Stimulated activated naive B cell treated with anti-CD40 and anti-IgM and Interleukin-4, amounts not matched to agents 10 μg/mL and 1 μg/mL and 100 μg/mL, for 72 hours (primary cell): ENCODE measurements at places on chromosomes 4 and X.

DNA sequence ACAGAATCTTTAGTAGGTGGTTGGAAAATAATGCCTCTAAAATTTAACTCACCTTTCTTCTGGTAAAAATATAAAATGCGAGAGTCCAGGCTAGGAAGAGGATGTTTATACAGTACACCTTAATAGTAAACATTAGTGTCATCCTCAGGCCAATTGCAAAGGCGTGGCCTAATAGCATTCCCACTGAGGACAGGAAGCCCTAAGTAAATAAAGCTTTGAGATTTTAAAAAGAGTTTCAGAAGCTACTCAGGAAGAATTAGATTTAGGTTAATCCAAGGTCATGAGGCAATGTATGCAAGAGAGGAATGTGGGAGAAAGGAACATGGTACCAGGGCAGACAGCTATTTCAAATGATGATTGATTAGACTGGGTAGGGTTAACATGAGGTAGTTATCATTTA lies 49.5 kb downstream of the RPGR start:
- no peak for DNase-seq

DNA sequence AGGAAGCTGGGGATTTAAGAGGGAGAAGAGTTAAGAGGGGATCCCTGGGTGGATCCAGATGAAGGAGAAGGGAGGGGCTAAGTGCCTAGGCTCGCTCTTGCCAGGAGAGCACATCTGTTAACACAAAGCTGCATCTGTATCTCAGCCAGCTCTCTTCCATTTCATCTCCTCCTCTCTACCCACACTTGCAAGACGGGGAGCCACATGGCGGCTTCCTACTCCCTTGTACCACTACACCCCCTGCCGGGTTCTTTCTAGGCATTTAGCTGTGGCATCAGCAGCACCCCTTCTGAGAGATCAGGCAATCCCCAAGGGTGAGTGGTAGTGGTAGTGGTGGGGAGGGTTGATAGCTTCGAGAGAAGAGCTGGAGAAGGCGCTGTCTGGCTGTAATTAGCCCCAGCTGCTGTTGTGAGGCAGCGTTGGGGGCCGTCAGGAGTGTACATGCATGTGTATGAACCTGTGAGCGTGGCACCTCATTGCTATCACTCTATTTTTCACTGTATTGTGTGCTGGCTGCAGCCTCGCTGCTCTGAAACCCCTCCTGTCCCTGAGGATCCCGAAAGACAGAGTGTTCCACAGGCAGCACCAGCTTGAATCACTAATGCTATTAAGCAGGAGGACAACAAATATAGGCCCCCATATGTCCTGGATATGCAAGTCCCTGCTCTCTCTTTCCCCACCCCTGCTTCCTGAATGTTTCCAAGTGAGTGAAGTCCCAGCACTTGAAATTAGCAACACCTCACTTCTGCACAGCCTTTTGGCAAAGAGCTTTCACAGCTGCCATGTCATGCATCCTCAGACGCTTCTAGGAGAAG lies 73.7 kb downstream of the RTL9 start:
- DNase-seq, result no peak

DNA sequence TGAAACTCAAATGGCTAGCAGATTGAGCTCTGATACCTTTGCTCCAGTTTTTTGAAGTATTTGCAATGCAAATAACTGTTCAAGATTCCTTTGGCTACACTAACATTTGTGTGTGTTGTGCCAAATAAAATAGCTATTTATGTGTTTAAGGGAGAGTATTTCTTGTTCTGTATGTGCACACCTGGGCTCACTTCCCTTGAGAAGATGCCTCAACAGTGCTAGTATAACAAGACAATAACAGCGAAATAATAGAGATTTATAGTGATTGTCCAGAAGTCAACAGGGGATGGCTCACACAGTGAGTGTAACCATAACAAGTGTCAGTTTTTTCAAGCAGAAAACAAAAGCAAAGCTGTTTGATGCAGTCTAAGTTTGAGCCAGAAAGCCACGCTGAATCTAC lies 460.5 kb downstream of the CENPC start:
- DNase-seq, result no peak

DNA sequence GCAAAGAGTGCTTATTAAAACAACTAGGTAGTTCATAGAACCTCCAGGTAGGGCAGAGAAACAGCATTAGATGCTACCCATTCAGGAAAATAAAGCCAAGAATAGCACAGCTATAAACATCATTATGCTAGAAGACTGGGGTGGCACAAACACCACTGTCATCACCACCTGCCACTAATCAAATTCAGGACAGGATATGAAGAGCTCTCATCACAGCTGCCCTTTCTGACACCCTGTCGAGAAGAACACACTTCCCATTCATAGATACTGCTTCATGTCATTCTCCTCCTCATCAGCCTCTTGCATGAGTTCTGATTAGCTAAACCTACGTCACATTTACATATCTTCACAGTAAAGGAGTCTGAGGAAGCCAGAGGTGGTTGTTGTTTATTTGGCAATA lies 692.3 kb upstream of the HS3ST1 start:
- no peak for DNase-seq

DNA sequence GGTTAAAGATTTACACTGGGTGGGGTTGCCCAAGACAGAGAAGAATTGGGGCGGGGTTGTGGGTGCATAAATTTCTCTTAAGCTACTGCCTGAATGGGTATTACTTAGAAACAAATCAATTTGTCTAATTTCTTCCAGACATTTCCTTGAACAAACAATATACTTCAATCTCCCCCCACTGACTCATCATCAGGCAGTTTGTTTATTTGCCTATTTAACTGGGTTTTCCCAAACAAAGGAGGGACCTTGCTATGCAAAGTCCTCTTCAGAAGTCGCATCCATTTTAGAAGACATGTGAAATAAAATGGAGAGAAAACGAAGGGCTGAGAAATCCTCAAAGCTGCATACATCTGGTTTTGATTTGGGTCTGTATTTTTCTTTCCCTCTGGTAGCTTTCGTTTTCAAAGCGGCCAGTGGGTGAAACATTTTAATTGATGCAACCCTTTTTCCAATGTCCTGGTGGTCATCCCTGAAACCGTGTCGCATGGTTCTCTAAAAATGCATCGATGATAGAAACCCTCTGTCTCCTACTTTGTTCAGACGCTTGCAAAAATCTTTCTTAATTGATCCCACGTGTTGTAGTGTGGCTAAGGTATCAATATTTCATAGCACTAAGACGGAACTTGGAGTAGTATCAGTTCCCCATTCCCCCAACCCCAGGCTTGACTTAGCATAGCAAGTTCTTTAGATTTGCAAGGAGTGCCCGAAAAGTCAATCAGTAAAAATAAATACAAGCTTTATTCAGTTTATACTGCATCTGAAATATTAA lies 115.1 kb upstream of the MXRA5 start:
- no peak for DNase-seq

- DNase-seq, result no peak
Measured at GRCh38 chr4:24203926-24204325, 314.1 kb upstream of the PPARGC1A start.

GRCh38 chr4:26351685-26352084 lies 30.9 kb downstream of the RBPJ start:
- DNase-seq, result no peak

- no peak for DNase-seq
Measured at GRCh38 chrX:120718969-120719368, 89.1 kb upstream of the C1GALT1C1 start.

DNA sequence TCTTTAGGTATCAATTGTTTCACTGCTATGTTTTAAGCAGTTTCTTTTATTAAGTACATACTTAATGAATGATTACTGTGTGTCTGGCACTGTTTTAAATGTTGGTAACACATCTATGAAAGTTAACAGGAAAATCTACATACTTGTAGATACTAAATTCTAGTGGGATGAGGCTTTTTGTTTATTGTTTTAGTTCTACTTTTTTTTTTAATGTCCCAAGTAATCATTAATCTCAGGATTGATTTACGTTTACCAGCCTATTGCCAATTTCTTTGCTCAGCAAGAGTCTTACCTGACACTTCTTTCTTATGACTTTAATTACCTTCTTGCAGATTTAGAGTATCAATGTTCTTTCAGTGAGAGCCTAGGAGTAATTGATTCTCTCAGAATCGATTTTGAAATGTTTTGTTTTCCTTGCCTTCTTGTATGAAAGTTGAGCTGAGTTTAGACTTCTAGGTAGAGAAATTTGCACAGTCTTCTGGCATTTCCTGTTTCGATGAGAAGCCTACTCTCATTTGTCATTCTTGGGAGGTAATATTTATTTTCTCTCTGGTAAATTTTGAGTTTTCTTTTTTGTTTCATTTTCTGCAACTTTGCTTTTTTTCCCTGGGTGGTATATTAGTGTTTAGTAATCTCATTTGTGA lies 235.2 kb upstream of the ANKRD50 start:
- DNase-seq, result no peak

DNA sequence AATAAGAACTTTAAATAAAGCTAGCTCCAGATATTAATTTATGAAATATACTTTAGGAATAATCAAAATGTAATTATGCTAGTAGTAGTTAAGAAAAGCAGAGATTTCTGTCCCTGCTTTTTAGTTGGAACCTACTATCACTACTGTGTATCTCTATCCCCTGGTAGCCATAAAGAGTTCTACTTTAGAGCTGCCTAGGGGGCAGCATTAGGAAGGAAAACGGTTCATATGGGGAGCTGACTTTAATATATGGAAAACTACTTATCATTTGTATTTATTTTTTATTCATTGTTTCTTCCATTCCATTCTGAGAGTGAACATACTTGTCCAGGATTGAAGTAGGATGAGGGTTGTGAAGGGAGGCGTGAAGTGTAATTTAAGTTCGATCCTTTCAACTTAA lies 40.9 kb downstream of the CPEB2 start:
- no peak for DNase-seq

- DNase-seq, result no peak
Measured at GRCh38 chr4:89434364-89434988, 126.9 kb upstream of the GPRIN3 start.

DNA sequence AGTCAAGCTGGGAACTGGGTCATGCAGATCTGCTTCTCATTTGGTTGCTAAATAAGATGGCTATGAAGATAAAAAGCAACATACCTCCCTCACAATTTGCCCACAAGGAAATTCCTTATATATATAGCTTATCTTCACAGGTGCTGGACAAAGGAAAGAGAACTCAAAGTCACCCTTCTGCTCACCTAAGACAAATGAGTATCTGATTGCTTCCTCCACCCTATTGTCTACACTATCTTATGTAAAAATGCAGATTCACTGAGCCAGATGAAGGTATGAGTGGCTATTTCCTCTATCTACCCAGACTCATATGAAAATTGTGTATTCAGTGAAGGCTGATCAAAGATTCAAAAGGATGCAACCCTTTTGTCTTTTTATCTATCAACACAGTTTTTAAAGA lies 50.8 kb downstream of the CHM start:
- DNase-seq, result no peak

DNA sequence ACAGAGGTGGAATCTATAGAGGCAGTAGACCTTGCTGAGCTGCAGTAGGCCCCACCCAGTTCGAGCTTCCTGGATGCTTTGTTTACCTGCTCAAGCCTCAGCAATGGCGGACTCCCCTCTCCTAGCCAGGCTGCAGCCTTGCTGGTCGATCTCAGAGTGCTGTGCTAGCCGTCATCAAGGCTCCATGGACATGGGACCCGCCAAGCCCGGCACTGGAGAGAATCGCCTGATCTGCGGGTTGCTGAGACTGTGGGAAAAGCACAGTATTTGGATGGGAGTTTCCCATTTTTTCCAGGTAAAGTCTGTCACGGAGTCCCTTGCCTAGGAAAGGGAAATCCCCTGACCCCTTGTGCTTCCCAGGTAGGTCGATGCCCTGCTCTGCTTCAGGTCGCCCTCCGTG lies 124.8 kb upstream of the KLF8 start:
- no peak for DNase-seq

GRCh38 chr4:95204267-95204844 lies 344.4 kb downstream of the UNC5C start:
- no peak for DNase-seq

GRCh38 chr4:85724791-85725563 lies 250.0 kb downstream of the ARHGAP24 start:
- no peak for DNase-seq

GRCh38 chr4:11790230-11790629 lies 361.5 kb upstream of the HS3ST1 start:
- no peak for DNase-seq

DNA sequence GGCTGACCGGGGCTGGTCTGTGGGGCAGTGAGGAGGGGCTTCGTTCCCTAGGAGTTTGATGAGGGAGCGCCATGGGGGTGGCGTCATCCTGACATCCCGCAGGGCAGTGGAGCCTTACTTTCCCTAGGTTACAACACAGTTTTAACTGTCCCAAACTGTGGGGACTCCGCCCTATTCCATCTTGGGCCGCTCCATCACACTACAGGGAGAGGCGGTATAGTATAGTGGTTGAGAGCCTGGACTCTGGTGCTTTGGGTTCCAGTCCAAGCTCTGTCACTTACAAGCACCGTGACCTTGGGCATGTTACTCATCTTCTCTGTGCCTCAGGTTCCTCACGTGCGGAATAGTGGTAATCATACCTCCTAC lies 44.2 kb downstream of the ZNF185 start:
- no peak for DNase-seq

- DNase-seq, result no peak
Measured at GRCh38 chr4:39502019-39502663, 25.1 kb downstream of the UGDH start.

DNA sequence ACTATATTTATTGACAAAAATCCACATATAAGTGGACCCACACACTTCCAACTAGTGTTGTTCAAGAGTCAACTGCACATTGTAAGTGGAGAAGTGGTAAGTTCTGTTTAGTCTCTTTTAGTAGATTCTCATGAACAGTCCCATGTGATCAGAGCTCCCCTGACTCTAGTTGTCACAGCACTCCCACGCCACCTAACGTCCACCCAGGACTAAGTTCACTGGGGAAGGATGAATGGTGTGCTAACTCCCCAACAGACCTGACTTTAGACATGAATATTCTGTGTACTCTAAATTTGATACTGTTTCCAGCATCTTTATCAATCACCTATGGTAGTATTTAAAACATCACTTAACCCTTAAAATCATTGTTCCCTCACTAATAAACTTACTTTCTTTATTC lies 59.8 kb downstream of the PACRGL start:
- DNase-seq, result no peak

GRCh38 chr4:123043013-123043412 lies 120.6 kb upstream of the NUDT6 start:
- DNase-seq, result no peak

- no peak for DNase-seq
Measured at GRCh38 chr4:154124539-154125255, 335.8 kb upstream of the SFRP2 start.

DNA sequence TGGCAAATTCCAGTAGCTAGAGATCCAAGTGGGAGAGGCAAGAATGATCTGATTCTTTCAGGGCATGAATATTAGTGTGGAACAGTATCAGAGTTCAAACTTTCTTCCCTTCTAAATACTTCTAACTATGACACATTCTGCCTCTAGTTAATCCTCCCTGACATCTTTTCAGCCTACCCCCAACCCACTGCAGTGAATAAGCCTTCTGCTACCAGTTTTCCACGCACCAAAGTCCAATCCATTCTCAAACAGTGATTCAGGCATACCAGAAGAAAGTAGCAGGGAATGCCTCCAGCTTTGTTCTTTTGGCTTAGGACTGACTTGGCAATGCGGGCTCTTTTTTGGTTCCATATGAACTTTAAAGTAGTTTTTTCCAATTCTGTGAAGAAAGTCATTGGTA lies 155.4 kb upstream of the FTHL17 start:
- DNase-seq, result no peak
